Muscle of leg (tissue), 16 donors: ENCODE measurements at places on chromosomes 16 and 17. TPM values are rescaled to one million over a fixed set of nuclear protein-coding genes. Genes with fewer than 3 reads are reported as not detected.

GPR139 gene
- polyA plus RNA-seq: not detected

KIF2B gene
- polyA plus RNA-seq: not detected

SOST gene
- not detected for polyA plus RNA-seq

DNA sequence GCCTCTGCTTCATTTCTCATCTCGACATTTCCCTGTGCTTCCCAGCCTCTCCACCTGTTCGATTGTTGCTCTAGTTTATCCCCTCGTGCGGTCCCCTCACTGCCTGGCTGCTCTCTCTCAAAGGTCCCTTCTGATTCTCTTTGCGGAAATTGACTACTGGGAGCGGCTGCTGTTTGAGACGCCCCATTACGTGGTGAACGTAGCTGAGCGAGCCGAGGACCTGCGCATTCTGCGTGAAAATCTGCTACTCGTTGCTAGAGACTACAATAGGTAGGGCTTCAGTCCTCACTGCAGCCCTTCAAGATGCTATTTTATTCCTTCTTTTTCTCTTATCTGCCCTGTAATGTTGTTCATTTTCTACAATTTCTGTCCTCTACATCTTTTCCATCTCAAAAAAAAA lies 39.4 kb downstream of the DNAH2 start:
- H3K4me3 ChIP-seq: no peak overlapping the region
- H3K36me3 ChIP-seq: no peaks in the 10 kb centered on the region
- H3K4me1 ChIP-seq: peaks cover 4% of the 10 kb centered on the region
- H3K27me3 ChIP-seq: no peaks in the 10 kb centered on the region
- H3K27ac ChIP-seq: no peak overlapping the region

- H3K4me1 ChIP-seq: peaks cover 7% of the 10 kb centered on the region
- H3K27me3 ChIP-seq: no peaks in the 10 kb centered on the region
- no peak overlapping the region for H3K27ac ChIP-seq
These were observed 11.7 kb upstream of the C16orf95 start for GRCh38 chr16:87328846-87329245.

DNA sequence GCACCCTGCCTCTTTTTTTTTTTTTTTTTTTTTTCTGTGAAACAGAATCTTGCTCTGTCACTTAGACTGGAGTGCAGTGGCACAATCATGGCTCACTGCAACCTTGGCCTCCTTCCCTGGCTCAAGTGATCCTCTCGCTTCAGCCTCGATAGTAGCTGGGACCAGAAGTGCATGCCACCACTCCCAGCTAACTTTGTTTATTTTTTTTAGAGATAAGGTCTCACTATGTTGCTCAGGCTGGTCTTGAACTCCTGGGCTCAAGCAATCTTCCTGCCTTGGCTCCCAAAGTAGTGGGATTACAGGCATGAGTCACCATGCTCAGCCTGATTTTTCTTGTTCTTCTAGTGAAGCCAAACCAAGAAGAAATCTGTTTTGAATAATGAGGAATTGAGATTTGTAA lies 25.0 kb downstream of the CDK12 start:
- H3K4me3 ChIP-seq: no peak overlapping the region
- H3K4me1 ChIP-seq: no peaks in the 10 kb centered on the region
- H3K27me3 ChIP-seq: no peaks in the 10 kb centered on the region

GRCh38 chr17:50053654-50053960 lies 2.3 kb upstream of the ITGA3 start:
- DNase-seq: no peak
- H3K27me3 ChIP-seq: peaks cover 23% of the 10 kb centered on the region
- peaks cover 55% of the 10 kb centered on the region for H3K4me1 ChIP-seq

DNA sequence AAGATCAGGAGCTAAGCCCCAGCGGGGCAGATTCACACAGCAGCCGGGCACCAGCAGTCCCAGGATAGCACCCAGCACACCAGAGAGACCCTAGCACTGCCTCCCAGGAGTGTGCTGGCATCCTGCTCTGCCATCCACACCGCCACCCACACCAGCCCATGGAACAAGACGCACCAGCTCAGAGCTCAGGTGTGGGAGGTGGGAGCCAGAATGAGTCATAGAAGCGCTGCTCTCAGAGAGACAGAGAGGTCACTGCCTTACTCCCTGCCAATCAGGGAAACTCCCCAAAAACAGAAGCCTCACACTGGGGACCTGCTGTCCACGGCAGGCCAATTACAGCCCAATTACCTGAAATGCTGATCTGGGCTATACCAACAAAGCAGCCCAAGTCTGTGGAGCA lies 64.9 kb downstream of the CDYL2 start:
- H3K4me1 ChIP-seq: no peaks in the 10 kb centered on the region
- no peak overlapping the region for H3K27ac ChIP-seq
- no peak overlapping the region for H3K4me3 ChIP-seq
- no peaks in the 10 kb centered on the region for H3K36me3 ChIP-seq
